ENCODE measurements at places on chromosomes 12 and 14.

- peaks cover 23% of the 10 kb centered on the region for H3K4me1 ChIP-seq
- no peak overlapping the region for H3K27ac ChIP-seq
- no peak overlapping the region for H3K4me3 ChIP-seq
- no peak for DNase-seq
- H3K36me3 ChIP-seq, result no peaks in the 10 kb centered on the region
Measured at GRCh38 chr14:105096206-105096875, 31.1 kb upstream of the GPR132 start.

DNA sequence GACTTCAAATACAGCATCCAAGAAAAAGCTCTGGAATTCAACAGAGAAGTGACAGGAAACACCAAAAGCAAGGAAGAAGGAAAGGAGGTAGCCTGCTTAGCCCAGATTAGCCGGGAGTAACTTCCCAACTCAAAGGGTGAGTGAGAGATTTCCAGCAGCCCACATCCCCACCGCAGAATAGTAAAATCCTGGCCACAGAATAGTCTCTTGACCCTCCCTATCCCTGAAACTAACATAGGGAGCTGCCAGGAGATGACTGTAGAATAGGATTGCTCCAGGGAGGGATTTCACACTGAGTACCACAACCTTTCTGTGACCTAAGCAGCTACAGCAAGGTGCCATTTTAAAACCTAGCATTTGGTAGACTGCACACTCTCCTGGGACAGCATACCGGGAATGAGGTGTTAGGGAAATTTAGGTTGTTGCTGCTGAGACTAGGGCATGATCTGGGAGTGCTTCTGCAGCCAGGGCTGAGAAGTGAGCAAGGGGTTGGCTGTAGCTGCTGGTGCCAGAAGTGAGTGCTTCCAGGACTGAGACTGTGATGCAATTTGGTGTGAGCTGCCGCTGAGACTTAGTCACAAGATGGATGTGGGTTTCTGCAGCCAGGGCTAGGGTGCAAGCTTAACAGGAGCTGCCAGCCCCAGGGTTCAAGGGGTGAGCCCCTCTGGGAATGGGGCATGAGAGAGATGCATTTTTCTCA is 66.0 kb downstream of the TMTC3 start:
- no peaks in the 10 kb centered on the region for H3K4me1 ChIP-seq
- no peak overlapping the region for H3K4me3 ChIP-seq
- H3K27me3 ChIP-seq, result no peaks in the 10 kb centered on the region
- DNase-seq, result no peak

GRCh38 chr14:65476942-65477318 is 64.4 kb downstream of the FUT8 start:
- no peak overlapping the region for H3K4me3 ChIP-seq
- H3K4me1 ChIP-seq, result peaks cover 4% of the 10 kb centered on the region
- no peaks in the 10 kb centered on the region for H3K27me3 ChIP-seq
- H3K36me3 ChIP-seq, result no peaks in the 10 kb centered on the region
- H3K27ac ChIP-seq, result no peak overlapping the region
- no peak for DNase-seq

DNA sequence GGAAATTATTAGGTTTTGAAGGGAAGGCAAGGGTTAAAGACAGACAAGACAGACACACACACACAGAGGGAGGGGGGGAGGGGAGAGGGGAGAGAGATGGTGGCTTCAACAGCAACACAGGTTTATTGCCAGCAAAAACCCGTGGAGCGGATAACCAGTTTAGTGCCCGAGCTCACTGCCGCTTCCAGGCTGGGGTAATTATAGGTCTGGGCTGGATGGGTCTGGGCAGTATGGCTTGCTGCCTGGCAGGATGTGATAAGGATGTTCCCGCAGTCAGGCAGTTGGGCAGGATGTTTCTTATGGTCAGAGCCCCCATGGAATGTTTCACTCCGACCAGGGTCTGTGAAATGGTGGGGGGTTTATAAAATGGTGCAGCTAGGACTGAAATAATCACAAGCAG is 4.4 kb upstream of the TDRD9 start:
- no peak overlapping the region for H3K27ac ChIP-seq
- H3K36me3 ChIP-seq, result no peaks in the 10 kb centered on the region
- no peak for DNase-seq

DNA sequence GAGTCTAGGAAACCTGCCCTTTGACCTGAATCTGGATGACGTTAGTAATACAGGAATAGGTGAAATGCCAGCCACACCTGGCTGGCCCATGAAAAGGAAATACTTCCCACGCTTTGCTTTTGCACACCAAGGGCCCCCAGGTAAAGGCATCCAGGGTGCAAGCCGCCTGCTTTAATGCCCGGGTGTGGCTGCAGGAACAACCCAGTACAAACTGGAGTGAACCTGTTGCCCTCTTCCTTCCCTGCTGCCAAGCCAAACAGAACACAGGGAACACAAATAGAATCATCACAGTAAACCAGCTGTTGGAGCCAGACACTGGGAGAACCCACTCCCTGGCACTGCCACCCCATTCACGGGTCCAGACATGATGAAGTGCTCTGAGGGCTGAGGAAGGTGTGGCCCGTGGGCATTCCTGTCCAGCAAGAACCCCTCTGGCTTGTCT is 24.2 kb upstream of the FOS start:
- H3K27ac ChIP-seq, result no peak overlapping the region
- peaks cover 56% of the 10 kb centered on the region for H3K4me1 ChIP-seq
- no peak overlapping the region for H3K4me3 ChIP-seq
- H3K27me3 ChIP-seq, result no peaks in the 10 kb centered on the region
- DNase-seq, result no peak

DNA sequence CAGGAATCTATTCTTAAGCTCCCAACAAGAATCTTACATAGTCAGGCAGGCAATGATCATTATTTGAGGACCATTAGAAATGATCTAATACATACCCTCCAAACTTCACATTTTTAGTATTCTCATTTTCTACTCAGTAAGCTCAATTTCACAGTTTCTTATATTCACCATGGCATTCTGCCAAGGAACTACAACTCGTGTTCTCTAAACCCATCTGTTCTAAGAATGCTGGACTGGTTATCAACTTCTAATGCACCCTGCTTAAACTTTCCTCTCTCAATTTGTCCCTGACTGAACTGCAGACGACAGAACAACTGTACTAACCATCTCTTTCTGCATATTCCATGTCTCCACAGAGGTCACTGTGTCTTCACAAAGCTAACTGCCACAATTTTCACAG is 58.6 kb downstream of the GXYLT1 start:
- H3K27ac ChIP-seq, result no peak overlapping the region
- peaks cover 18% of the 10 kb centered on the region for H3K36me3 ChIP-seq
- no peaks in the 10 kb centered on the region for H3K4me1 ChIP-seq
- no peak overlapping the region for H3K4me3 ChIP-seq
- no peaks in the 10 kb centered on the region for H3K27me3 ChIP-seq

DNA sequence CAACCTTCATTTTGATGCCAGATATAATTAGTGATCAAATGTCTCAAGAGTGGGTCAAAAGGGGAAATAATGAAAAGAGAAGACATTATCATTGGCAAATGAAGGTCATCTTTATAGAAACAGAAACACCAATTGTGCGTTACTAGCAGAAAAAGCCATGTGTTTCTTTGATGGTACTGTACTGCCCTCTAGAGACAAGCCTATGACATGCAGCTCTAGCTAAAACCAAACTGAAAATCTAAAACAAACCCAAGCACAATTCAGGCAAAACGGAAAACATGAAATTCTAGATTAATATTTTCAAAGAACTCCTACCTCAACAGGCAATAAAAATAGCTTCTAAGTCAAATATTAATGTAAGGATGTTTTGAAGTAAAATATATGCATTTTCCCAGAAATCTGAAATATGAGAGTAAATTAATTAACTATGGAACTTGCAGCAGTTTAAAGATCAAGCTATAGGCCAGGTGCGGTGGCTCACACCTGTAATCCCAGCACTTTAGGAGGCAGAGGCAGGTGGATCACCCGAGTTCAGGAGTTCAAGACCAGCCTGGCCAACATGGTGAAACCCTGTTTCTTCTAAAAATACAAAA is 115.4 kb downstream of the KLHL28 start:
- H3K27me3 ChIP-seq, result no peaks in the 10 kb centered on the region
- no peaks in the 10 kb centered on the region for H3K36me3 ChIP-seq
- no peaks in the 10 kb centered on the region for H3K4me1 ChIP-seq
- H3K4me3 ChIP-seq, result no peak overlapping the region

DNA sequence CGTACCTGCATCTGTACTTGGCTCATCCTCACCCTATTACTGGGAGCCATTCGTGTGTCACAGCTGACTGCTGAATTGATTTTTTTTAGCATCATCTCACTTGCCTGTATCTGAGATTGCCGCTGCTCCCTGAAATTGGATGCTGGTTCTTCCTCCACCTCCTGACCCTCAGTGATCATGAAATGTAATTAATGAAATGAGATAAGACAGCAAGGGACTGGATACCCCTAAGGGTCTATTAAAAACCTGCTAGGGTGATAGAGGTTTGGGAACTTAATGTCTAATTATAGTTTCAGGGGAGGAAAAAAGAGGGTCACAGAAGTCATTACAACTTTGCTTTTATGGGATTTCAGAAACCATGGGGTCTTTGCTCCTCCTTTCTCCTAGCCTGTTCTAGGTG is 410.6 kb downstream of the DPF3 start:
- no peak overlapping the region for H3K27ac ChIP-seq
- H3K36me3 ChIP-seq, result no peaks in the 10 kb centered on the region
- peaks cover 18% of the 10 kb centered on the region for H3K4me1 ChIP-seq
- H3K4me3 ChIP-seq, result no peak overlapping the region
- DNase-seq, result no peak

DNA sequence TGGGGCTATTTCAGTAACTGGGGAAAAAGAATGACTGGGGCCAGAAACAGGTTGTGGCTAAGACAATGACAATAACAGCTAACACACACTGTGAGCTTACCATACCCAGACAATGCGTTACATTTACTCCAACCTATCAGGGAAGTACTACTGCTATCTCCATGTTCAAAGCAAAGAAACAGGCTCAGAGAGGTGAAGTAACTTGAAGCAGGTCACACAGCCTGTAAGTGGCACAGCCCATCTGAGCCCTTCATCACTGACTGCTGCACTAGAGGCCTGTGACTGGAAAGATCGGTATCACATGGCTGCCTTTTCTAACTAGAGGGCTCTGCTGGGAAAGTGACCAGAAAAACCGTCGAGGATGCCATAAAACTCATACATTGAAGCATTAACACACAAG is 7.9 kb downstream of the GCN1 start:
- no peak overlapping the region for H3K27ac ChIP-seq
- H3K4me3 ChIP-seq, result no peak overlapping the region
- no peaks in the 10 kb centered on the region for H3K4me1 ChIP-seq
- no peak for DNase-seq

Measured in CD4-positive, alpha-beta T cell (primary cell).